CD4-positive, alpha-beta T cell (primary cell): ENCODE measurements at places on chromosomes 3 and 15. TPM values are rescaled to one million over a fixed set of nuclear protein-coding genes. Genes with fewer than 3 reads are reported as not detected.

MANF gene
- 30.2 TPM for total RNA-seq

WDR53 gene
- 18.4 TPM for total RNA-seq

DNA sequence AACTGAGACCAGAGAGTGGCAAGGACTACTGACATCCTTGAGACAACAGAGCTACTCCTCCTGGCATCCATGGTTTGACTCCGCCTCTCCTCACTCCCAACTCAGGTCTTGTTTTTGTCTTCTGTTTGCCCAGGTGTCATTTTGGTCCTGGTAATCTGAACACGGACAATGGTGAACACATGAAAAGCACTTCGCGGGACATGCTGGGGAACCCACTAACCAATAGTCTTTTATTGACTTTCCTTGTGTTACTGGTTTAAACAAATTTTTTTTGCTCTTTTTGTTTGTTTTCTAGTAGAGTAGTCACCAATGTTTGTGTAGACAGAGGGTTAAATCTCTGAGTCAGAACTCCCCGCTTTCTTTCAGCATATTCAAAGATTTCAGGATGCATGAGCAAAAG is 38.4 kb downstream of the LARP6 start:
- no peak for DNase-seq

DNA sequence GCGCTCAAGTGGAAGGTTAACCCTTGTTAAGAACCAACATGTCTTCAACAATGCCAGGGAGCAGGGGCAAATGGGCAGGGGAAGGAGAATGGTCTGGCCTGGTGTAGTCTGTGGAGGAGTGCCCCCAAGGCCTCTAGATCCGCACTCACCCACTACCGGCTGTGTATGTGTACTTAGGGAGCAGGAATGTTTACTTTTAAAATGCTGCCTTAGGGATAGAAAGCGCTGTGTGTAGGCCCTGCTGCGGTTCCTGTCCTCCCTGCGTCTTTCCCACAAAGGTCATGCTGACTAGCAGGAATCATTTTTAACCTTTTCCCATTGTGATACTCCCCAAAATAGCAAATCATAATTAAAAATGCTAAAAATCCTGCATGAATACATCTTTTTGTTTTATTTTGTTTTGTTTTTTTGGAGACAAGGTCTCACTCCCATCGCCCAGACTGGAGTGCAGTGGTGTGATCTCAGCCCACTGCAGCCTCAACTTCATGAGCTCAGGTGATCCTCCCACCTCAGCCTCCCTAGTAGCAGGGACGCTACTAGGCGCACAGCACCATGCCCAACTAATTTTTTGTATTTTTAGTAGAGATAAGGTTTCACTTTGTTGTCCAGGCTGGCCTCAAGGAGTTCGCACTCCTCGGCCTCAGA is 35.9 kb upstream of the CEMIP start:
- no peak for DNase-seq

- DNase-seq, result no peak
Measured at GRCh38 chr3:13163848-13164382, 90.7 kb upstream of the IQSEC1 start.

DNA sequence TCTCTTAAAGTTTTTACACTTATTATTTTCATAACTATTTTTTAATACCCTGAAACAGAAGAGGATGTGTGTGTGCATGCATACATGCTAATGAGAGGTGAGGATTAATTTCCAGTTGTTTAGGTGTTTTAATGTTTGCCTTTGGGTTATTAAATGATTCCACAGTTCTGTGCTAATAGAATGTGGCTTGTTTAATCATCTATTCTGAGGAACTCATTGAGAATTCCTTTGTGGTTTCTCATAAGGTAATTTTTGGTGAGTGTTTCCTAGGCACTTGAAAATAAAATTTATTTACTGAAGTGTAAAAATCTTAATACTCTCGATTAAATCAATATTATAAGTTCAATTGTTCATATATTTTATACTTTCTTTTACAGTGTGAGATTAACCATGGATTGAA is 38.0 kb downstream of the STAC start:
- DNase-seq, result no peak

GRCh38 chr3:8581806-8582445 is 62.7 kb downstream of the SSUH2 start:
- DNase-seq, result no peak

PRR20G gene
- total RNA-seq, result not detected

C3orf85 gene
- not detected for total RNA-seq

C3orf20 gene
- not detected for total RNA-seq

GRCh38 chr3:62688812-62689211 is 186.4 kb downstream of the CADPS start:
- DNase-seq, result no peak

CDHR4 gene
- total RNA-seq, result 0.17 TPM

RPP14 gene
- 19.7 TPM for total RNA-seq

GRCh38 chr3:127791221-127791913 is 30.9 kb downstream of the MGLL start:
- no peak for DNase-seq

APOD gene
- not detected for total RNA-seq

VPS8 gene
- 56.8 TPM for total RNA-seq

GRCh38 chr3:72152551-72153476 is 367.9 kb upstream of the PROK2 start:
- DNase-seq, result no peak

SCG5 gene
- not detected for total RNA-seq

GRCh38 chr15:80490431-80490990 is 86.3 kb downstream of the ARNT2 start:
- DNase-seq, result no peak

GRCh38 chr3:51673181-51673801 is 2.2 kb downstream of the TEX264 start:
- no peak for DNase-seq

DNA sequence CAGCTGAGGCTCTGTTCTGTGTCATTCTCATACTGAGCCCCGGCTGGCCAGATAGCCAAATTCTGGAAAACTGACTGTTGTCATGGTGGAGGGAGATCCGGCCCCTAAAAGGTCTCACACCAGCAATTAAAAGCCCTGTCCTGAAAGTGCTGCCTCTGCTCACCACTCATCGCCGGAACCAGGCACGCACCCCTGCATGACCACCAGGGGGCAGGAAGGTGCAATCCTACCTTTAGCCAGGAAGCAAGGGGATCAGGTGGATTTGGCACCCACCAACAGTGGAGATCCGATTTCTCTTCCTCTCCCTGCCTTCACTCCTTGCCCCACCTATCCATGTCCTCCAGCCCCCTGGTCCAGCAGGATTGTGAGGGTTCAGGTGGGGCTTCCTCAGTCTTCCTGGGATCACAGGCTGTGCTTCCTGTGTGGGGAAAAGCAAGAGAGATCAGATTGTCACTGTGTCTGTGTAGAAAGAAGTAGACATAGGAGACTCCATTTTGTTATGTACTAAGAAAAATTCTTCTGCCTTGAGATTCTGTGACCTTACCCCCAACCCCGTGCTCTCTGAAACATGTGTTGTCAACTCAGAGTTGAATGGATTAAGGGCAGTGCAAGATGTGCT is 16.1 kb upstream of the CACNA2D2 start:
- DNase-seq, result peak; percentile 69

GRCh38 chr3:140359233-140359995 is 318.4 kb upstream of the TRIM42 start:
- no peak for DNase-seq

ATP10A gene
- total RNA-seq, result 30.4 TPM

CDCP1 gene
- 1.7 TPM for total RNA-seq
